ENCODE measurements at places on chromosomes 4 and X. TPM values are rescaled to one million over a fixed set of nuclear protein-coding genes. Genes with fewer than 3 reads are reported as not detected.

GRCh38 chrX:38347136-38347535, 5.3 kb upstream of the OTC start:
- DNase-seq, result peak; percentile 4
- H3K4me3 ChIP-seq, result no peak overlapping the region
- H3K27ac ChIP-seq, result no peak overlapping the region
- no peaks in the 10 kb centered on the region for H3K36me3 ChIP-seq
- peaks cover 25% of the 10 kb centered on the region for H3K27me3 ChIP-seq

The DRD5 gene
- total RNA-seq, result not detected

DNA sequence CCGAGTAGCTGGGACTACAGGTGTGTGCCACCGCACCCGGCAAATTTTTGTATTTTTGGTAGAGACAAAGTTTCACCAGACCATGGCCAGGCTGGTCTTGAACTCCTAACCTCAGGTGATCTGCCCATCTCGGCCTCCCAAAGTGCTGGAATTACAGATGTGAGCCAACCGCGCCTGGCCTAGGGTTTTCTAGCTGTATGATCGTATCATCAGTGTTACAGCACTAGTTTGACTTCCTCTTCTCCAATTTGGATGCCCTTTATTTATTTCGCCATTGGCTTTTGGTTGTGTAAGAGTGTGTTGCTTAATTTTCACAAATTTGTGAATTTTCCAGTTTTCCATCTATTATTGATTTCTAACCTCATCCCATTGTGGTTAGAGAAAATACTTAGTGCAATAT, 5.2 kb downstream of the TKTL1 start:
- H3K36me3 ChIP-seq, result peaks cover 5% of the 10 kb centered on the region
- H3K27me3 ChIP-seq, result peaks cover 11% of the 10 kb centered on the region
- H3K27ac ChIP-seq, result no peak overlapping the region
- no peak overlapping the region for H3K4me3 ChIP-seq

The FAM236A gene
- total RNA-seq, result not detected

All from Calu3 (cell line).